ENCODE measurements at places on chromosomes 5 and 9. TPM values are rescaled to one million over a fixed set of nuclear protein-coding genes. Genes with fewer than 3 reads are reported as not detected.

The HMMR gene
- 1.3 TPM for total RNA-seq

The YTHDC2 gene
- 22.6 TPM for total RNA-seq

The ENTREP1 gene
- total RNA-seq, result under 0.01 TPM

The ADGRV1 gene
- total RNA-seq, result 0.17 TPM

The PCYOX1L gene
- 4.9 TPM for total RNA-seq

The GPX3 gene
- 126 TPM for total RNA-seq

The NEURL1B gene
- 6.1 TPM for total RNA-seq

The HACD4 gene
- 12.3 TPM for total RNA-seq

The SLC6A19 gene
- not detected for total RNA-seq

The SPATA31E1 gene
- not detected for total RNA-seq

The OBP2B gene
- not detected for total RNA-seq

The DRD1 gene
- total RNA-seq, result 2.6 TPM

DNA sequence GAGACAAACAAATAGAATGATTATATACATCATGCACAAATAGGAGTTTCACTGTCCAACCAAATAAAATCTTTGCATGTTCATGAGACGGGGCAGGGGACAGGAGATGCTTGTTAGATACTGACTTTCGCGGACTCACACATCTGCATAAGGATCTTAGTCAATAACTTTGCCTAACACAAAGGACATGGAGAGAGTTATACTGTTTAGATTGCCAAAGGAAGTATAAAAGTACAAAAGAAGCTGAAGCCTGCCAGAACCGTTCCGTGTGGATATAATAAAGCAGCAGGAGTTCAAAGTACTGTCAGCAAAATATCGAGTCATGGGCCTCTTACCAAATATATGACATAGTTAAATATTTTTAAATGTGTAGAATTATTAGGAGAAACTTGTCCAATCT lies 1148.4 kb downstream of the EFNA5 start:
- peak; percentile 34 for DNase-seq

GRCh38 chr5:178309271-178310013 lies 76.8 kb upstream of the PHYKPL start:
- no peak for DNase-seq

DNA sequence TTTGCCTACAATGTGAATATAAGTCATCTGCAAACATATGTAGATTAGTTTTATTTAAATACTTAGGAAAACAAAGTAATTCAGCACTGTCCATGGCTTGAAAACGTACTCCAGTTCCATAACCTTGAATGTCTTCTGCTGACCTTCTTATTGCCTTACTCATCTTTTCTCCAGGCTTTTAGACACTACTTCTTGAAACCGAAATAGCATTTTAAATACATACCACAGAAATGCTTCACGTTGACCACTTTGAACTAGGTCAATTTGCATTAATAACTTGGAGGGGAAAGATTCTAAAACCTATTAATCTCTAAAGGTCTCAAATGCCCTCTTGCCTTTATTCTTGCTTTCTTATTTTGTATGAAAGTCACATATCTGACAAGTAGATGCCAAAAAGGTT lies 995.4 kb upstream of the ACO1 start:
- no peak for DNase-seq

GRCh38 chr9:99826579-99826978 lies 4.9 kb downstream of the NR4A3 start:
- DNase-seq, result no peak

GRCh38 chr5:179404321-179405053 lies 59.2 kb upstream of the ADAMTS2 start:
- DNase-seq, result peak; percentile 52

GRCh38 chr5:56498759-56499395 lies 265.7 kb upstream of the ANKRD55 start:
- no peak for DNase-seq

DNA sequence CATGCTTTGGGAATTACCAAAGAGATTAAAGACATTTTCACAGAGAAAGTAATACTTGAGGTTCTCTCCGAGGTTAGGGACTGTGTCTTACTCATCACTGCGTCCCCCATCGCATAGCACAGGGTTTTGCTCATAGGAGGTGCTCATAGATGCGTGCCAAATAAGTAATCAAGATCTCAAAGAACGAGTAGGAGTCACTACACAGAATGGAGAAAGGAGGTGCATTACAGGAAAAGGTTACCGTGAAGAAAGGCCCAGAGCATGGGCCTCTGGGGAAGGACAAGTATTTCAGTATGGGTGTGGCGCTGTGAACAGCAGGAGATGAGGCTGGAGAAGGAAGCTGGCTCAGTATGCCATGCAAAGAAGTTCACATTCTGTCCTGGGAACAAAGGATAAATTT lies 182.4 kb downstream of the ACTL7B start:
- DNase-seq, result peak; percentile 79

DNA sequence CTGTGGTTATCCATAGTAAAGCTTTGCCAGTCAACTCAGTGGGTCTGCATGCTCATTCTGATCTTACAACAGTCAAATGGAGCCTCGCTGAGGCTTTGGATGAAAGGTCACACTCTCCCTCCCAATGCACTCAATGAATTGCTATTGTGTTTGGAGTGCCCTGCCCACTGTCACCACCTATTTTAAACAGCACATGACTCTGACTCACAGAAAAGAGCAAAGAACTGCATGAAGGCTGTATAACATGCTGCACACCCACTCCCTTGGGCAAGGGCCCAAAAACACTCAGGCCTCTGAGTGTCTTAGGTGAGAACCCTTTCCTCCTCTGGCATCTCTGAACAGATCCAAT lies 118.7 kb upstream of the CCDC112 start:
- DNase-seq, result peak; percentile 87

GRCh38 chr5:103000089-103000488 lies 119.8 kb downstream of the GIN1 start:
- no peak for DNase-seq

DNA sequence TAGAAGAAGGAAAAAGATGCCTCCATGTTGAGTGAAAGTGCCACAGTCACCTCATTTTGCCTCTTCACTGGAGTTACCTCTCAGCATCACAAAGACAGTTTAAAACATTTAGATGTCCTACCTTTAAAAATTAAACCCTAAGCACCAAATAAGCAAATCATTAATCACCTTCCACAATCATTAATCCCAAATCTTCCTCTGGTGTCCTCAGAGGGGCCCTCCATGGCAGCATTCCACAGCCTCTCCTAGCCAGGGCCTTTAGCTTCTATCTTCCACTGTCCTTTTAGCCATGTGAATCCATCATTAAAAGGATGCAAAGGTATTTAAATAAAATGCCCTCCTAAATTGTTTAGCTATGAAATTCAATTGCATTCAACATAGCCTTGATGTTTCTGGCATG lies 310.8 kb downstream of the PDE4D start:
- no peak for DNase-seq

DNA sequence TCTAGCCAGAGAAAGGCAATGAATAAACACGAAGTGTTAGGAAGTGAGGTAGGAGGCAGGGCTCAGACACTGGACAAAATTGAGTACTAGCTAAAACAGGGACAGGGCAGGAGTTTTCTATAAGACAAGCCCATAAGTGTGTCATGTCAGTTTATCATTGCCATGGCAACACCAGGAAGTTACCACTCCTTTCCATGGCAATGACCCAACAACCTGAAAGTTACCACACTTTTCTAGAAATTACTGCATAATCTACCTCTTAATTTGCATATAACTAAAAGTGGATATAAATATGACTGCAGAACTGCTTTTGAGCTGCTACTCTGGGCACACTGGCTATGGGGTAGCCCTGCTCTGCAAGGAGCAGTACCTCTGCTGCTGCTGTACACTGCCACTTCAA lies 442.5 kb upstream of the COX7C start:
- no peak for DNase-seq

GRCh38 chr9:79149585-79149984 lies 422.2 kb upstream of the TLE4 start:
- DNase-seq, result no peak

DNA sequence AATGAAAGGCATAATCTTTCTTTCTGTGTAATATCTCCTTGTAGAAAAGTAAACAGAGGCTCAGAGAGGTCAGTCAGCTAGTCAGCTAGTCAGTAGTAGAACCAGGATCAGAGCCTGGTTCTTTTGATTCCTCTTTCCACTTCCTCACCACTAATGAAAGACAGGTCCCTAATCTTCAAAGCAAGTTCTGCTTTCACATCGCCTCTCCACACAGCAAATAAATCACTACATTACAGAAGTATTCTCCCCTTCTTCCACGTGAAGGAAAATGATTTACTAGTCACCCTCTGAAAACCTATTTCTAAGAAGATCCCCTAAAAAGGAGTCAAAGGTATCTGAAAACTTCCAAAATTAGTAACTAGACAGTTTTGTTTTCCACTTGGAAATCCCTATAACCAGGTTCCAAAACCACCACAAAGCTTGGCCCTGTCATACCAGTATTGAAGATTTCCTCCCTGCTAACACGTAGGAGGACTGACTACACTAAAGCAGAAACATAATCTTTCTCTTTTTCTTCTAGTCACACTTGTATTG lies 140.5 kb upstream of the TARS1 start:
- DNase-seq, result no peak

DNA sequence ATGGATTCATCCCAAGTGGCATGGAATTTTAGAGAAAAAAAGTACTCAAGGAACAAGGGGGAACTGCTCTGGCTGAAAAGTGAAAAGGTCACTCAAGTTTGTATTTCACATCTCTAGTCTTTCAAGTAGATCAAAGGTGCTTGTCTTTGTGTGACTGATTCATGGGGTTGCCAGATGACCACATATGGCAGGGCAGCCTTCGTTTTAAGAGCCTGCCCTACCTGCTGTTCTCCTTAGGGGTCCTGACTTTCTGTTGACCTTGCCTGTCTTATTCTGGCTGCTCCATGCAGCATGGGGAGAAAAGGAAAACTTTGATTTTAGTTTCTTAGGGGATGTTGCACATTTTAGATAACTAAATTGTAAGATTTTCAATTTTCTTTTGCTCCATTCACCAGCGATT lies 877.7 kb downstream of the TLE1 start:
- DNase-seq, result no peak

DNA sequence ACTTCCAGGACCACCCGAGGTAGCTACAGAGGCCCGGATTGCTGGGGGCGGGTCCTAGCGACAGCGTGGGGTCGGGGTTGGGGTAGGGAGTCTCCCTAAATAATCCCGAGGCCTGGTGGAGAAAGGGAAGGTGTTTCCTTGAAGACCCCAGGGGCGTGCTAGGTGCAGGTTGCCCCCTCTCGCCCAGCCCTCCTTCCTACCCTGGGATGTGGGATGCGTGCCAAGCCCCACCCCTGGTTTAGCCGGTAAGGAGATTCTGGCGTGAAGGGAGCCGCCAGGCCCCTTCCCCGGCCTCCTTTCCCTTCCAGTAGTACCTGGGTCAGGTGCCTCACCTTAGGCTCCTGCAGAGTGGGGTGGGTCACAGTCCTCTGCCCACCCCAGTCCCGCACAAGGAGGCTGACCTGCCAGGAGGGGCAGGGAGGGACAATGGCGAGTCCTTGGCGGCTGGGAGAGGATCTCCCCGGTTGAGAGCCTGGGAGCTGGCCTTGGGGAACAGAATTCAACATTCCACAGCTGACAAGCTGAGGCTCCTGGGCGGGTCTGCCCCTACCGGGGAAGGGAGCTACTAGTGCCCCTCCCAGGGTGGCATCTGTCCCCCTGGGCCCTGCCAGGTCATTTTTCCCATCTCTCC lies 674 bp downstream of the TSPAN17 start:
- DNase-seq, result no peak

GRCh38 chr9:10525972-10526371 lies 86.8 kb downstream of the PTPRD start:
- no peak for DNase-seq

GRCh38 chr9:123375469-123376132 lies 19.6 kb downstream of the CRB2 start:
- peak; percentile 29 for DNase-seq

- DNase-seq, result no peak
These were observed 99.8 kb upstream of the SARDH start for GRCh38 chr9:133837627-133838597.

GRCh38 chr5:23579566-23579965 lies 72.2 kb downstream of the PRDM9 start:
- no peak for DNase-seq

GRCh38 chr5:137361280-137361679 lies 137.8 kb downstream of the SPOCK1 start:
- DNase-seq, result no peak

DNA sequence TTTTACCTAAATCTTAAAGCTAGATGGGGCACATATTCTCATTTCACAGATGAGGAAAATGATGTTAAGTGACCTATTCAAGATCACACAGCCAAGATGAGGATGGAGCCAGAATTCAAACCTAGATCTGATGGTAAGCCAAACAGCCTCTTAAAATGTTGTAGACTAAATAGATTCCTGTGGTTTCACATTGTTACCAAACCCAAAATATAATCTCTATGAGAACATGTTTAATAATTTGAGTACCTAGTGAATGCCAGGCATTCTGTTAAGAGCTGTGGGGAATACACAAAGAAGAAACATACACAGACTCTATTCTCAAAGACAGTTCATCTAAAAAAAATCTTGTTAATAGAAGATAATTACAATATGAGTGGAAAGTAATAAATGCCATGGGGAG lies 25.2 kb downstream of the HOMER1 start:
- DNase-seq, result peak; percentile 82

DNA sequence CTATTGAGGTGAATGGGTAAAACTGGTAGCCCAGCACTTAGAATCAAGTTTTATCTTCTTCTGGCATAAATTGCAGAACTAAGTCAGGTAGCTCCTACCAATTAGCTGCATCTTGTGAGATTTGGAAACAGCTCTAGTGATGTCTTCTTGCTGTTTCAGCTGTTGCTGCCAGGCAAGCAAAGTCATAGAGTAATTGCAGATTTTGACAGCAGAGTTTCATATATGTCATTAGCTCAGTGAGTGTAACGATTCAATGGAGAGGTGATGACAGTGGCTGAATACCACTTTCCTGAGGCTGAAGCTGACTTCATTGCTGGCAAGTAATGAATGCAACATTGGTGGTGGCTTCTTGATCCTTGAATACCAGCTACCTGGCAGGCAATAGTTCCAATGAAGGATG lies 1109.7 kb upstream of the CDH18 start:
- no peak for DNase-seq

- DNase-seq, result no peak
These were observed 1.3 kb upstream of the PARP8 start for GRCh38 chr5:50665091-50665490.
